NCI-H187 (cell line): ENCODE measurements at places on chromosomes 7 and 10.

GRCh38 chr10:128053356-128053755, 72.9 kb downstream of the MKI67 start:
- DNase-seq: no peak

GRCh38 chr10:60246382-60246781, 143.3 kb downstream of the ANK3 start:
- DNase-seq: no peak

- DNase-seq: no peak
These were observed 27.7 kb downstream of the RGS10 start for GRCh38 chr10:119514819-119515218.

- no peak for DNase-seq
These were observed 244.7 kb downstream of the PTEN start for GRCh38 chr10:88108115-88108610.

DNA sequence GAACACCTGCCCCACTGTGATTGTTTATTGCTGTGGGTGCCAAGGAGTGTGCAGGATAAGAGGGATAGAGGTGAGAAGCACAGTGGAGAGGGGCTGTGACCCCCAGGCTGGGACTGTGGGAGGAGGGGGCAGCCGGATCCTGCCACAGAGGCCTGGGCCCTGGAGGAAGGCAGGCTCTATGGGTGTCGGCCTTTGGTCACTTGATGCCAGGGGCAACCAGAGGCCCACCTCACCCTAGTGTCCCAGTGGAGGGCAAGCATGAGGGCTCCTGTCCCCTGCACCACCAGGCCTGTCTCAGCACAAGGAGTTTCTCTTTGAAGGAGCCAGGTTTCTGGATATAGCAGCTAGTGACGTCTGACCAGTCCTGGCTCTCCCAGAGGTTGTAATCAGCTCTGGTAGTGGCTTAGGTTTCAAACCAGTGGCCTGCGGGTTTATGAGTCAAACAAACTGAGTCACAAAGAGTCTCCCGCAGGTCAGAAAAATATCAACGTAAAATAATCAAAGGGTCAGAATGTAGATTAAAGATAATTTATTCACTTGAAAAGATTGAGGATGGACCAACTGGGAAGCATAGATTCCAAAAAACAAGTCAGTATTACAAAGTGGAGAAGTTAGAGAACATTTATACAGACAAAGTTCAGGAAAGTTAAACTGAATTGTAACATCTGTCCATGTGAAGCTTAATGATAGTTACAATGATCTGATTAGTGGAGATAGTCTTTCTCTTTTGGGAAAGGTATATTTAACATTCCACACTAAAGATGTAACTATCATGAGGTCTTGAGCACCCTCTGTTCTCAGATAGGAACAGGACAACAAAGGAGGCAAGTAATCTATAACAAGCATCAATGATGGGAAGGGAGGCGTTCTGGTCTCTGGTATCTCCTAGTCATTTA, 37.2 kb upstream of the ZNF488 start:
- DNase-seq: no peak

DNA sequence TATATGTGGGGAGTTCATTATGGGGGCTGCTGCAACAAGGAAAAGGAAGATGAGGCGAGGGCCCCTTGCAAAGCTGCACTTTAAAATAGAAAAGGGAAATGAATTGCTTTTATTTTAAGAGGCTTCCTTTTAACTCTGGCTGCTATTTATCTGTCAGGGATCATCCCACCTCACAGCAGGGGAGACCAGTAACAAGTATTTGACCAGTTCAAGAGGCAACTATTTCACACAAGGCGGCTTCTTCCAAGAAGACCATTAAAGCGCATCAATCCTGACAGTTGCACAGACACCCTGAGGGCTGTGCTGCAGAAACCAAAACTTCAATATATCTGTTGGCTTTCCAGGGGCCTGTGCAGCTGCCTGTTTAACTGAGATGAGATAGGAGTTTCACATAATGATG, 1009.2 kb downstream of the SORCS3 start:
- no peak for DNase-seq

- DNase-seq: no peak
These were observed 571.0 kb downstream of the ARL4A start for GRCh38 chr7:13258386-13258785.

DNA sequence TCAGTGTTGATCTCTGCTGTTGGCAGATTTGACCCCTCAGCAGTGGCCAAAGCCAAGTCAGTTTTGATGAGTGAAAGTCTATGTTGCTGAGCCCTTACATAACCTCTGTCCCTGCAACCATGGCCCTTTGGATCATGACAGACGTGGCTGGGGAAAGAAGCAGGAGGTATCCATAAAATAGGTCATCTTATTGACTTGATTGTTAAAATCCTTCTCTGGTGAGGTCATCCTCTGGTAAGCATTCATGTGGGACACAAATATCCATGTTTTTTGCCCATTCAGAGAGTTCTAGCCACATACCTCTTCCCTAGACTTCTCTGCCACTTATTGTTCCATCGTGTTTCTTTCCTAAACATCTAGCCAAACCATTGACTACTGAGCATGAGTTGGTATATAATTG, 251.9 kb upstream of the PTER start:
- no peak for DNase-seq
